Endothelial cell of umbilical vein (primary cell): ENCODE measurements at places on chromosomes 7 and 10. TPM values are rescaled to one million over a fixed set of nuclear protein-coding genes. Genes with fewer than 3 reads are reported as not detected.

Gene CTNNA3
- total RNA-seq: not detected in 2 replicates

Gene TFEC
- 7.9 TPM in 2 replicates for total RNA-seq

Gene SPDYE2B
- total RNA-seq: not detected in 2 replicates

Gene ZNF277
- 19.0 and 22.6 TPM in 2 replicates for total RNA-seq

Gene PBLD
- 3.6 and 5.1 TPM in 2 replicates for total RNA-seq

Gene ZNF511
- 37.9 and 40.4 TPM in 2 replicates for total RNA-seq

Gene FAM237B
- total RNA-seq: not detected in 2 replicates
